CD8-positive, alpha-beta memory T cell (primary cell): ENCODE measurements at places on chromosomes 12 and 14.
A peak's percentile ranks its signal among the peaks of the same experiment; 100 is the strongest.

- DNase-seq, result no peak
These were observed 132.2 kb downstream of the FLRT2 start for GRCh38 chr14:85662096-85662495.

- DNase-seq, result no peak
These were observed 4.1 kb downstream of the ART4 start for GRCh38 chr12:14839262-14839661.

DNA sequence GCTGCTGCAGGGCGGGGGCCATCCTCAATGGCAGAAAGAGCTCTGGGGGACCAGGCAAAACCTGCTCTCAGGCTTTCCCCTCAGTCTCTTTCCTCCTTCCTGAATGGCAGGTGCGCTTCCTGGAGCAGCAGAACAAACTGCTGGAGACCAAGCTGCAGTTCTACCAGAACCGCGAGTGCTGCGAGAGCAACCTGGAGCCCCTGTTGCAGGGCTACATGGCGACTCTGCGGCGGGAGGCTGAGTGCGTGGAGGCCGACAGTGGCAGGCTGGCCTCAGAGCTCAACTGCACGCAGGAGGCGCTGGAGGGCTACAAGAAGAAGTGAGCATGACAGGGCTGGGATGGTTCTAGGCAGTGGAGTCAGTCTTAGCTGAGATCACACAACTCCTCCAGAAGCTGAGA, 22.9 kb upstream of the KRT83 start:
- peak; percentile 30 for DNase-seq

DNA sequence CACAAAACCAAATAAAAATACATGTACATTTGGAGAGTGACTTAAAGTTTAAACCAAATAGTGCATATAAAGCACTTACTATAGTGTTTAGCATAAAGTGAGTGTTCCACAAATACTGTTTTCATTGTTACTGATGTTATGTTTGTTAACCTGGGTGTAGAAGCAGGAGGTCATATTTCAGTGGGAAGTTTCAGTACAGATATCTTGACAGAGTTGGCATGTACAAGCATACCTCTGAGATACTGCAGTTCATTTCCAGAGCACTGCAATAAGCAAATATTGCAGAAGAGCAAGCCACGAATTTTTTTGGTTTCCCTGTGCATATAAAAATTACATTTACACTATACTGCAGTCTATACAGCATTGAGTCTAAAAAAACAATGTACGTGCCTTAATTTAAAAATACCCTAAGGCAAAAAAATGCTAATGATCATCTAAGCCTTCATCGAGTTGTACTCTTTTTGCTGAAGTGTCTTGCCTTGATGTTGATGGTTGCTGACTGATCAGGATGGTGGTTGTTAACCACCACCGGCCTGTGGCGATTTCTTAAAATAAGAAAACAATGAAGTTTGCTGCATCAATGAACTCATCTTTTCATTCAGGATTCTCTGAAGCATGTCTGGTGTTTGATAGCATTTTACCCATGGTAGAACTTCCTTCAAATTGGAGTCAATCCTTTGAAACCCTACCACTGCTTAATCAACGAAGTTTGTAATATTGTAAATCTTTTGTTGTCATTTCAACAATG, 361.1 kb upstream of the RPL10L start:
- no peak for DNase-seq

DNA sequence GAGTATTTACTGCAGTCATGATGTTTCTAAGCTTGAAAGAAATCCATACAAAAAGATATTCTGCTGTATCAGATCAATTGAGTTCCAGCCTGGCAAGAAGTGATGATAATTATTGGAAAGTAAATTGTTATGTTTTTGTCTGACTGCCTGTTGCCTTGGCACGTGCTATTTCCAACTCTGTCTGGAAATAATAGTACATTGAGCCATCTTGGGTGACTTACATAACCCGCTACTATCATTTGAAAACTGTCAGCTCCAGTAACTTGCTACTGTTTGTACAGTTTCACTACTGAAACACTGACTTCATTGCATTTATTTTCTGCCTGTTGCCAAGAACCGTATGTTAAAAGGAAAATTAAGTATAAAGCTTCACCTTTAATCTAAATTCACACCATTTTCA, 318.6 kb downstream of the ITPR2 start:
- no peak for DNase-seq

GRCh38 chr12:48774516-48774915, 14.4 kb downstream of the ADCY6 start:
- no peak for DNase-seq

DNA sequence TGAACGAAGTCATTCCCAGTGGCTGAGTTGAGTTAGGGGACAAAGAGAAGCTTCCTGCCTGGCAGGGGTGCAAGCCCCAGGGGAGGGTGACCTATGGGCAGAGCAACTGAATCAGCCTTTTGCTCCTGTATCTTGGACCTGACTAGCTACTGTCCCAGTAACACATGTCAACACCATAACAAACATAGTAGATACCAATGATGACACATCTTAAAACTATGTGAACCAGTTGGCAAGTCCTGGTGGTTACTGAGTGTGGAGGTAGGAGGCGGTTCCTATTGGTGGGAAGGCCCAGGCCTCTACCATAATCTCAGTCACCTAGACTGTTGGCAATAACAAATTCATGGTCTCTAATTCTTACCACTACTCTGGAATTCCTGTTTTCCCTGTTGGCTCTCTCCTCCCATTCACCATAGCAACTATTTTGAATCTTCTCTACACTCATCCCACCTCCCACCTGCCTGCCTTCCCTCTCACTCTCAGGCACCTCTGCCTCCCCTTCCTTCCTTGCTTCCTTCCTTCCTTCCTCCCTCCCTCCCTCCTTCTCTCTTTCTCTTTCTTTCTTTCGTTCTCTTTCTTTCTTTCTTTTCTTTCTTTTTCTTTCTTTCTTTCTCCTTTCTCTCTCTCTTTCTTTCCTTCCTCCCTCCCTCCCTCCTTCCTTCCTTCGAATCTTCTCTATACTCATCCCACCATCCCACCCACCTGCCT, 8.1 kb upstream of the P2RX7 start:
- DNase-seq, result no peak

DNA sequence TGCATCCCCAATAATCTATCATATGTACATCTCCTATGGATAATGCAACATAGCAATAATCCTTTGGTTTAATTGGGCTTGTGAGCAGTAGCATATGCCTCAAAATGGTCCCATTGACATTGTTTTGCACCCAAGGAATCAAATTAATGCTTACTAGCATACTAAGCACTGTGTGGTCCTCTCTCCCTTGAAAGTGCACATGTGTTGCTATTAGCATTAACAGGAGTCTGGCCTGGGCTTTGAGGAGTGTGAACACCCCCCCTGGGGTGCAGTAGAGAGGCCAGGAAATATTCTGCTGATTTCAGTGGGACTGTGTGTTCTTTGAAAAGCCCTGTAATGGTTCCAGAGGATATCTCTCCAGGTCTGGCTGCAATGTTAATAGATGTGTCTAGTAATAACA, 1148.4 kb downstream of the VRK1 start:
- no peak for DNase-seq

GRCh38 chr12:27652174-27652763, 44.0 kb upstream of the REP15 start:
- DNase-seq, result no peak

GRCh38 chr12:109881752-109882151, 1.4 kb upstream of the GLTP start:
- DNase-seq, result no peak

- DNase-seq, result no peak
These were observed 51.9 kb downstream of the TPCN1 start for GRCh38 chr12:113273053-113273725.

DNA sequence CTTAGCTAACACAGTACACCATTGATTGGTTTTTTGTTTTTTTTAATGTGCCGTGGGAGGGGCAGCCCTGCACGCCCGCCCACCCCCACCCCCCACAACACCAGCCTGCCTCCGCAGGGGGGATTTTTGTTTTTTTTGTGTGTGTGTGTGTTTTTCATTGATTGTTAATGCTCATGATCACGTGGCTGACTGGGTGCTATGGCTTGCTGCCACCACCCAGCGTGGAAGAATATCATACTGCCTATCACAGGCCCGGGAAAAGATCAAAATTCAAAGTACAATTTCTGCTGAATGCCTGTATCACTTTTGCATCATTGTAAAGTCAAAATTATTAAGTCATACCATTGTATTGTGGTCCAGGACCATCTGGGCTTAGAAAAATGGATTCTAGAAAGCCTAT, 8.3 kb downstream of the RESF1 start:
- DNase-seq, result no peak

DNA sequence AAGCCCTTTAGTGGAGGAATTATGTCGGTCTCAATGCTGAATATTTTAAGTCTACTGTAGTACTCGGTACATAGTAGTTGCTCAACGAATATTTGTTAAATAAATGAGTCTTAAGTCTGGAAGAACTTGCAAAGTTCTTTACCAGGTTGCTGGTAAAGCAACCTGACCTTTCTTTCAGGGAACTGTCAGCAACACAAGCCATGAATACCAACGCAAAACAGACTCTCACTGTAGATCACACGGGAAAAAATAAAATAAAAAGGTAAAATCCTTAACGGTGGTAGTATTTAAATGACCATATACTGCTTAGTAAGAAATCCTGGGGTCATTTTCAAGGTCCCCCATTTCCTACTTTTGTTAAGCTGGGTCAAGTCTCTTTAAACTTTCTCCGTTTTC, 447 bp upstream of the NUBPL start:
- DNase-seq, result no peak

DNA sequence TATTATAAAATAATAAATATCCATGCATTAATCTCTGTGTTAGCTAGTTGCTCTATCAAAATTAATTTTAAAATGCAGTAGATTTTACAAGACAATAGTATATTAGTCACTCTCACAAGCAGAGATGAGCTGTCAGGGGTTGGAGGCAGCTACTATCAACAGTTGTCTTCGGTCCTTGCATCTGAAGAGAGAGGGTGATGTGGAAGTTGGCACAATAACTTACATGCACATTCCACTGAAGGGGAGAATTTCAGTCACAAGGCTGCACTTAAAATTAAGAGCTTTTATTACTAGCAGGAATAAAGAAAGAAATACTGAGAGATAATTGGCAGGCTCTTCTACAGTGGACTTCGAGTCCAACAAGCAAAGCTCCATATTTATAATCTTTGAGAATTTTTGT, 166.9 kb upstream of the DCN start:
- DNase-seq, result no peak

GRCh38 chr14:75568791-75569190, 9.6 kb upstream of the FLVCR2 start:
- DNase-seq, result no peak

GRCh38 chr14:96359959-96360358, 3.2 kb downstream of the ATG2B start:
- DNase-seq, result no peak

DNA sequence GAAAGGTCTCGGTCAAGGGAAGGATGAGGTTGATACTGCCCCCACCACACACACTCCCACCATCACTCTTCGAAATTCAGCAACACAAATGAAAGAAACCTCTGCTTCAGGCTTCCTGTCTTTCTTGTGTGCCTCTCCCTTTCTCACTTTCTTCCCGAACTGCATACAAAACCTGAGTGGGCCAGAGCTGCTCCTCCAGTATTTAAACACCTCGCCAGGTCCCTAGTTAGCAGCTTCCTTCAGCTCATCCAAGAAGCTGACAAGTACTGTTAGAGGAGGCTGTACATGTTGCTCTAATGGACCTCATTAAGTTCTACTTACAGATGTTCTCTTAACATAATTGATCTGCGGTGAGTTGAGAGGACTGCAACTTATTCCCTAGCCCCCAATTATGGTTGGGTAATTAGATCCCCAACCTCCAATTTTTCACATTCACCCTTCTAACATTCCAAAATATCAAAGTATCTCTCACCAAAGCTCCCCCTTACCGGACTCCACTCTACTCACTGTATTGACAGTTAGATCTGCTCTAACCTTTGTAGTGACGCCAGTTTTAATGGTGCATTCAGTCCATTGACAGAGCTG, 4.1 kb upstream of the LMO3 start:
- no peak for DNase-seq

- DNase-seq, result no peak
These were observed 194.6 kb upstream of the LHX5 start for GRCh38 chr12:113666223-113666622.

DNA sequence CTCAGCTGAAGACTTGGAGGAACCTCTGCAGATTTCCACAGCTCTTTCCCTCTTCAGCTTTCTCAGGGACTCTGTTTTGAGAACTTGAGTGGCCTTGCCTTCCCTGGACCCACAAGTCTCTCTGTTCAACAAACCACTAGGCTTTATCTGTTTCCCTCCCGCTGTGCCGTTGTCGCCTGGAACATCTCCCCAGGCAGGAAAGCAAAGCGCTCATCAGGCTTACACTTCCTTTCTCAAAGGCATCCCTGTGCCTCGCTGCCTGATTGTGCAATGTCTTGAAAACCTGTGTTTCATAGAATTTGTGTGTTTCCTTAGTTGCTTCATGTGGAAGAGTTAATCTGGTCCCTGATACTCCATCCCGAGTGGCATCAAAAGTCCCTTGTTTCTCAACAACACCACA, 64.1 kb downstream of the PPM1A start:
- DNase-seq, result no peak
